Mucosa of descending colon (tissue), 3 donors: ENCODE measurements at places on chromosomes 5 and 9. TPM values are rescaled to one million over a fixed set of nuclear protein-coding genes. Genes with fewer than 3 reads are reported as not detected.
A peak's percentile ranks its signal among the peaks of the same experiment; 100 is the strongest.

DNA sequence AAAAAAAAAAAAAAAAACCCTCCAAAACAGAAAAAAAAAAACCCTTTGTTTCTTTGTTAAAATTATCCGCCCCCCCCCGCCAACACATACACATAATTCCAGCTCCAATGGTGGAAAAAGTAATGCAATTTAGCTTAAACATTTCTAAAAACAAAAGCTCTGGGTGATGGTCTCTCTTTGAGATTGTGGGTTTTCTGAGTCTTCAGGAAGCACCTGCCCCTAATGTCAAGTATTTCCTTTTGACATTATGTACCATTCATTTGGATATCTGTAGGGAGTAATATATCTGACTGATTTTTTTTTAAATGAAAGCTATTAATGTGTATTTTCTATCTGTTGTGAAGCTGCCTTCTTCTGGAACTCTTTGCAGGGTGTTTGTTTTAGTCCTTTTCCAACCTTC is 389.7 kb downstream of the TAF11L14 start:
- no peak for DNase-seq

- DNase-seq: no peak
These were observed 75.5 kb downstream of the SEMA4D start for GRCh38 chr9:89422151-89422975.

DNA sequence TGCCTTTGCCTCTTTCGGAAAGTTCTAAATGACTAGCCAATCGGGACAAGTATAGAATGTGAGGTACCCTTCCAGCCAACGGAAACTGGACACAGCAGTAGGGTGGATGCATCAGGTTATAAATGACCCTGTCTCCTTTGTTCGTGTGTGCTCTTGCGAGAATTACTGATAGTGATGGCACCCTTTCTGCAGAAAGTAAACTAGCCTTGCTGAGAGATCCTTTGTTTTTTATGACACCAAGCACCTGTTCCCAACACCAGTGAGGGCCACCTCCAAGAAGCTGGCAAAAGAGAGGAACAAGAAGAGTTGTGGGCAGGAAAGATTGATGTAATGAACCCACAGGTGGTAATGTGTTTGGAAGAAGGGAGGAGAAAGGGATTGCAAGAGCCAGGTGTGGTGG is 42.8 kb upstream of the FABP6 start:
- DNase-seq: no peak

DNA sequence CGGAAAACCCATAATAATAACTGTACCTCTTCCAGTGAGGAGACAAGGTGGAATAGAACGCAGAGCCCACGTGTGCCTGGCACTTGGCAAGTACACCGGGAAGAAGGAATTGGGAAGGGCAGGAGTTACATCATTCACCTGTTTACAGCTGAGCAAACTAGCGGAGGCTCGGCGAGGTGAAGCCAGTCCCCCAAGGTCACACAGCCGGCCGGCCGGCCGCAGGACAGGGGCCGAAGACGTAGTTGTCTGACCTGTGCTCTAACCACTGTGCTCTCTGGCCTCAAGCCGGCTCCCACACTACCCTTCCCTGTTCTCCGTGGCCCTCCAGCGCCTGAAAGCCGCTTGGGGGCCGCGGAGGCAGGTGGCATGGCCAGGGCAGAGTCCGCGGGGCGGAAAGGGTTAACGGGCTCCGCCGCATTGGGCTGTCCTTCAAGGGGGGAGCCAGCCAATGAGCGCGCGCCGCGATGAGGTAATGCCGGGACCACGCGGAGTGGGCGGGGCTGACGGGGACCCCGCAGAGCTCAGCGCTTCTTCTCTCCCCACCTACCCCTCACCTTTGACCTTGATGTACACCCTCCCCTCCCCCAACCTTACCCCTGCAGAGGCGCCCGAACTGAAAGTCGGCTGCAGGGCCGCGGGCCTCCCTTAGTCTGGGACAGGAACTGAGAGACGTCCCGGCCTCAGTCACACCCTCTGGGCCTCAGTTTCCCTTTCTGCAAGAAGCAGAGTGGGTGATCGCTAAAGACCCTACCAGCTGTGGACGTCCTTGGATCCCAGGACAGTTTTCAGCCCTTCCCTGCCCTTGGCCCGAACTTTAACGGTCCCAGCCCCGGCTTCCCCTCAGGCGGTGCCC is 125.1 kb downstream of the C9orf50 start:
- peak; percentile 98 for DNase-seq

DNA sequence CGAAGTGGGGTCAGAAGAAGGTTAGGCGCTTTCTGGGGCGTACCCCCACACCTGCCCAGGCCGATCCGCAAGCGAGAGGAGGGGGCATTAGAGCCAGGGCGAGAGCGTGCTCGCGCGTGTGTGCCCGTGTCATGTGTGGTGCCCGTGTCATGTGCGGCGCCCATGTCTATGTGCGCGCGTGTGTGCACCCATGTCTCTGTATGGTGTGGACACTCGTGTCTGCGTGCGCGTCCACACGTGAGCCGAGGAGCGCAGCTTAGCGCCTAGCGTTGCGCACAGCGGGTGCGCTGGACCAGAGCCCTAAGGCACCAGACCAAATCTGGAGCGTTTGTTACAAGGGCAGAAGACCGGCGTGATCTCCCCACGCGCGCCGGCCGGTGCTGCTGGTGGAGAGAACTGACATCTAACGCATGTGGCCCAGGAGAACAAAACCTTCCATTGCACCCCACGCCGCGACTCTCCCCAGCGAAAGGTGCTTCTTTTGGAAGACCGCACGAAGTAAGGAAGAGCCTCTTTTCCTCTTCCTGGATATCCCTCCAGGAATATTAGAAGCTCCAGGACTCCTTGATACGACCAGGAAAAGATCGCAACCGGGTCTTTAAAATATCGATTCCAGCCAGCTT is 644 bp downstream of the NIM1K start:
- DNase-seq: peak; percentile 6

DNA sequence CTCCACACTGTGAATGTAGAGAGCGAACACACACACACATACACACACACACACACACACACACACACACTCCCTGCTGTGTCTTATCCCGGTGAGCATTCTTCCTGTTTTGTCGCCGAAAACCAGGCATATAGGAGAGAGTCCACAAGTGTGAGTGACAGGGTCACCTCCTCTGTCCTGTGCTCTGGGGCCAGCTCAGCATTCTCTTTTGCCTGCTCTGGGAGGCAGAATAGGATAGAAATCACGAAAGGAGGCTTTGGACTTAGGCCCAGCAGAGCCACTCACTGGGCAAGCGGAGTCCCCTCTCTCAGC is 3.0 kb downstream of the LAMC3 start:
- no peak for DNase-seq

DNA sequence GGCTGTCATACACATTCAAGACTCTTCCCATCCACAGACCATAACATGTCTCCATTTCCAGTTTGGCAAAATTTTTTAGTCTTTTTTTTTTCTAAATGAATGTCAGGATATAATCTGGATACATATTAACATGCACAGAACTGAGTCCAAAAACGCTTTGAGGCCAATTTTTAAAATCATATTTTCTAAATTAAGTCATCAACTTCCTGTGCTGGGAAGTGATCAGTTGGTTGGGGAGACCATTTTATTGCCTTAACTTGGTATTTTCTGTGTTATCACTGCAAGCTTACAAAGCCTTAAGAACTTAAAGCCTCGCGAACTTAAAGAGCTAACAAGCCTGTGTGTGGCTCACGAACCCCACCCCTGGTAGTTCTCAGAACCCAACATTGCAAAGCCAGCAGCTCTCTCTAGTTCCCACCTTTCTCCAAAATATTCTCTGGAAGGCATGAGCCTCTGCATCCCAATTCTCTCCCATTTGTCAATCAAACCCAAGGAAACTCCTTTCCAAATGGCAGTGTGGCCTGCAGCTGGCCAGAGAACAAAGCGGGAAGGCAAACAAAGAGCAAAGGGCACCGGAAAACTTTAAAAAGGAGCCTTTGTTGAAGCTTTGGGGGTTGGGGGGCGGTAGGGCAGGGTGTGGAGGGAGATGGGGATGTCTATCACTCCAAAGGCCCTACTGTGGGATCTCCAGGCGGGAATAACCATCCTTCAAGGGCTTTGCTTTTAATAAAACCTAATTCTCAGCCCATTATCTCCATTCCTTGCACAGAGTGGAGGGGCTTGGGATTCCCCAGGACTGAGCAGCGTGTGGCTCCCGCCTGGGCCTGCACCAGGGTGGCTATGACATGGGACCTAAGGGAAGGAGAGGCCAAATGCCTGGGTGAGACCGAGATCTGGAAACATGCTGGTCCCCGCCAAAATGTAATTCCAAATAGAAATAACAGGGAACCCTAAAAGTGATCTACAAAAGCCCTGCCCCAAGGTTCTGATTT is 65.0 kb downstream of the ROR2 start:
- no peak for DNase-seq

DNA sequence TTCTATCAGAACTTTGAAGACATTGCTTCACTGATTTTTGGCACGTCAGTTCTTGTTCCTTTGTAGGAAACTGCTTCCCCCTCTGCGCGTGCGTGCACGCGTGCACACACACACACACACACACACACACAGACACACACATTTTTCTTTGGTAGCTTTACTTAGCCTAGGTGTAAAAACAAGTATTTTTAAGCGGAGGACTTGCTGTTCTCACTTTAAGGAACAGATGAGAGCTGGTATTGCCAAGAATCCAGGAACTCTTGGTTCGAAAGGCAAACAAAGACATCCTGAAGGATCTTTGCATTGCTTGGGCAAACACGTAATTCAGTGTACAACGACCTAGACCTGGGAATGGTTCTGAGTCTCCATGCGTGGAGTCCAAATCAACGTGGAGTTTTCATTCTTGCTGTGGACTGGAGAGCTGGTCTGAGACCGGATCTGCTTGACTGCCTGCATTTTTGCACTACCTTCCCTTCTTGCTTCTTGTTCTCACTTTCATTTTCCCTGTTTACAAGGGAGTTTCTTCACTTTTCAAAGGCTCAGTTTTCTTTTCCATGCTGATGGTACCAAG is 8.2 kb downstream of the TMEM268 start:
- peak; percentile 56 for DNase-seq

GRCh38 chr5:59358005-59358861 is 535.3 kb downstream of the PDE4D start:
- no peak for DNase-seq

- DNase-seq: no peak
These were observed 2.8 kb upstream of the GADD45G start for GRCh38 chr9:89601856-89602562.

- no peak for DNase-seq
These were observed 216.0 kb downstream of the NR3C1 start for GRCh38 chr5:143187495-143187894.

DNA sequence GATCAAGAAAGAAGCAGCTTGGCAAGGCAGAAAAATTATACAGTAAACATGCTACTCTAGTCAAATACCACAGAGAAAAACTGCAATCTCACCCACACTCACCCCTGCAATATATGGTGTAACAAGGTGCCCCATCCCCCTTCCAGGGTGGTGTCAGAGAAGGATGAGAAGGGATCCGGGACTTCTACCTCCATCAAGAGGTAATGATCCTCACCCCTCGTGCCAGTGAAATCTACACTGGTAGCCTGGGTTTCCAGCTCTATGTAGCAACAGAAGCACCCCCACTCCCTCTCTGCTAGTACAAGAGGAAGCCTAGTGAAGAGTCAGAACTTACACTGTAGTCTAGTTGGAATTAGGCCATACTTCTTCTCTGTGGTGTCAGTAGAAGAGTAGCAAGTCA is 18.9 kb downstream of the SLCO4C1 start:
- no peak for DNase-seq

DNA sequence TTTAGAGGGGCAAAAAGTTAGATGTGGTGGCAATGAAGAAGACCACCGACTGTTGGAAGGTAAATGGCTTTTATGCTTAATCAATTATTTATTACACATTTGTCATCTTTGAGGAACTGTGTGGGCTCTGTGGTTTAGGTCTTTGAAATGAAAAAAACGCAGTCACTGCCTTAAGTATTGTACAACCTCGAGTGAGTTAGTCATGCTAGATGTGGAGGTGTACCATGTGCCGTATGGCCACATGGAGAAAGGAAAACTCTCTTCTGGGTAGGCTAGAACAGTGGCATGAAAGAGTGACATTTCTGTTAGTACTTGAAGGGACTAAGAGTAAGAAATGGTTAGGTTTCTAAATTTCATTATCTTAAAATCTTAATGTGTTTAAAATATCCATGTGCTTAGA is 166.1 kb downstream of the HACD4 start:
- no peak for DNase-seq

DNA sequence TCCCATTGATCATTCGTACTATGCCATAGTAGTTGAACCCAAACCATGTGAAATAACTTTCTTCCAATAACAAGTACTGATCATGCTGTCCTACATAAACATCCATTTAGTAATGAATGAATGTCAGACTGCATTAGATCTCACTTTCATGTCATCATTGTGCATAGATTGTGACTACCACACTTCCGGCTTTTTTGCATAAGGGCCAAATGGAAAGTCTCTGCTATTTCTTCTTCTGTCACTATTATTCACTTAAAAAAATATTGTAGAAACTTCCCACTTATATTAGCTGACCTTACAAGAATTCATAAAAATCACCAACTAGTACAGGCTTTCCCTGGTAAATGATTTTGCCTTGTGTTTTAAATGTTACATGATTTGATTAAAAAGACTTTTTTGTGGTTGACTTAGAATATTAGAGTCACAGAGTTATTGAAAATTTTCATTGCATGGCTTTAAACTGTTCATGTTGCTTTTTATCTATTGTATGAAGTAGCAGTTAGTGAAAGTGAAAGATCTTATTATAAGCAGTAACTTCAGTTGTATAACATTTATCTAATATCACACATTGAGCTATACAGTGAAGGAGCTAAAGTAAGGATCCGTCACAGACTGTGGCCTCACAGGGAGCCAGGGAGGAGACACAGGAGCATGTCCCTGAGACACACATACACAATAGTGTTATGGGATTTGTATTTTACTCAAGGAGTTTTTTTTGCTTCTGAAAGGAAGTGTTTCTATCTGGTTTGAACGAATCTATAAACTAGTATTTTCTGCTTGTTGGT is 33.9 kb downstream of the LMNB1 start:
- DNase-seq: no peak

DNA sequence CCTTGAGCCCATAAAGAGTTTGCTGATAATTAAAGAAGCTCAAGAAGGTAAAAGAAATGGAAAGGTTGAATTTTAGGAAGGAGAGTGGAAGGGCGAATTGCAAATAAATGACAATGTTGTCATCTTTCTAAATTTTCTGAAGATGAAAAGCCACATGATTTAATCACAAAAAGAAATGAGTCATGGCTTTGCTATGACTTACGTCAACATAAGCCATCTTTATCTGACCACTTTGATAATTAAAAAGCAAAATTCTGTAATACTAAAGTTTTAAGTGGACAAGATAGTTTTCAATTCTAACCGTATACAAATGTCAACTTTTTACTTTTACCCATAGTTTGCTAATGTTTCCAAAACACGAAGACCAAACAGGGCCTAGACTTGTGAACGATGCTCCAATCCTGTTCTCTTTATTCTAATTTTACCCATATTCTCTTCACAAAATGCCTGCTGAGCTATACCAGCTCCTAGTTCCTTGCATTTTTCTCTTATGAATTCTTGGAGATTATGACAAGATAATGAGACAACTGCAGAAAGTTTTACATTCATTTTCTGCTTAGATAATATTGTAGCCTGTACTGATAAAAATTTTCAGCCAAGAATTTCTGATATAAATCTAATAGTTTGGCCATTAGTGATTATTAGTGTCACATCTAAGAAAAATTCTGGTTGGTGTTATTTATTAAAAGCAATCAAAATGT is 21.8 kb upstream of the PRUNE2 start:
- no peak for DNase-seq

- no peak for DNase-seq
These were observed 575.2 kb upstream of the ZNF608 start for GRCh38 chr5:125321654-125322053.

Gene SLC35A4
- 96.9 TPM for total RNA-seq

Gene C5orf63
- 22.6 TPM for total RNA-seq

Gene SPATA31E1
- not detected for total RNA-seq

Gene CATSPER3
- 1.5 TPM for total RNA-seq

Gene IL33
- total RNA-seq: 25.1 TPM

Gene GFI1B
- total RNA-seq: 2.6 TPM

Gene TNFSF8
- total RNA-seq: 1.0 TPM

Gene SAXO1
- total RNA-seq: 0.29 TPM

Gene KLF4
- 454 TPM for total RNA-seq
